Body of pancreas (tissue), 4 donors: ENCODE measurements at places on chromosomes 5 and 9. TPM values are rescaled to one million over a fixed set of nuclear protein-coding genes. Genes with fewer than 3 reads are reported as not detected.

Gene PNPLA7
- total RNA-seq, result 16.1 TPM

Gene F12
- 4.4 TPM for total RNA-seq

- H3K36me3 ChIP-seq, result no peaks in the 10 kb centered on the region
- no peak overlapping the region for H3K27ac ChIP-seq
- no peak overlapping the region for H3K4me3 ChIP-seq
- no peak for DNase-seq
These were observed 222.6 kb downstream of the MEF2C start for GRCh38 chr5:88660264-88660946.

GRCh38 chr9:134723037-134723436 is 81.4 kb downstream of the COL5A1 start:
- H3K4me1 ChIP-seq, result no peaks in the 10 kb centered on the region
- H3K27ac ChIP-seq, result no peak overlapping the region
- H3K36me3 ChIP-seq, result no peaks in the 10 kb centered on the region
- no peaks in the 10 kb centered on the region for H3K27me3 ChIP-seq
- H3K4me3 ChIP-seq, result no peak overlapping the region

DNA sequence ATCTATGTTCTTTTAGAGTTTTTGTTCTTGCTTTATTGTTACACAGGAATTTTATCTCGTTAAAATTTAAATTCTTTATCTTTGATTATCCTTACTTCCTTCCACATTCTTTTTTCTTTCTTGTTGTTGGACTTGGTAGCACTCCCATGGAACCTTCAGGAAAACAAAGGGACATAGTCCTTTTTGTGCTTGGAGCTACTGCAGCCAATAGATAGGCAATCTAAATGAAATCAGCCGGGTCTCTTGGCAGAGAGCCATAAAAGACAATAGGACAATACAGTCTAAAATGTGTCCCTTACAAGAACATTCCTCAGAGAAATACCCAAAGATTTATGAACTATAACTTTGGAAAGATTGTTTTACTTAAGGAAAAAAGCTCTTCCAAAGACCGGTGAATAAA is 548.1 kb upstream of the C9orf72 start:
- no peak for DNase-seq
- H3K36me3 ChIP-seq, result no peaks in the 10 kb centered on the region
- H3K4me3 ChIP-seq, result no peak overlapping the region
- no peaks in the 10 kb centered on the region for H3K4me1 ChIP-seq
- no peaks in the 10 kb centered on the region for H3K27me3 ChIP-seq
- no peak overlapping the region for H3K27ac ChIP-seq

GRCh38 chr9:106696804-106697203 is 166.2 kb upstream of the ZNF462 start:
- no peak overlapping the region for H3K4me3 ChIP-seq
- H3K36me3 ChIP-seq, result no peaks in the 10 kb centered on the region
- no peak for DNase-seq

DNA sequence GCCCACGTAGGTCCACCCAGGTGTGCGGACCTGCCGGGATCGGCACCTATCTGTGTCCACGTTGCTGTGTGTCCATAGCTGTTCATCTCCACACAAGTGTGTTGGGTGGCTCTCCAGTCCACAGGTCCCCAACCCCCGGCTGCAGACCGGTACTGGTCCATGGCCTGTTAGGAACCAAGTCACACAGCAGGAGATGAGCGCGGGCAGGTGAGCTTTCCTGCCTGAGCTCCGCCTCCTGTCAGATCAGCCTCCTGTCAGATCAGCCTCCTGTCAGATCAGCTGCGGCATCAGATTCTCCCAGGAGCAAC is 18.9 kb downstream of the LAMC3 start:
- no peaks in the 10 kb centered on the region for H3K36me3 ChIP-seq
- no peak overlapping the region for H3K27ac ChIP-seq
- DNase-seq, result no peak

- H3K27ac ChIP-seq, result no peak overlapping the region
- H3K36me3 ChIP-seq, result no peaks in the 10 kb centered on the region
- no peaks in the 10 kb centered on the region for H3K4me1 ChIP-seq
- no peaks in the 10 kb centered on the region for H3K27me3 ChIP-seq
- H3K4me3 ChIP-seq, result no peak overlapping the region
- no peak for DNase-seq
These were observed 51.4 kb upstream of the XPA start for GRCh38 chr9:97748525-97748924.
